Stimulated activated CD8-positive, alpha-beta memory T cell treated with anti-CD3 and anti-CD28 coated beads, Interleukin-4, amount 100 ng/mL, for 1 hour (primary cell): ENCODE measurements at places on chromosomes 1 and 21.

DNA sequence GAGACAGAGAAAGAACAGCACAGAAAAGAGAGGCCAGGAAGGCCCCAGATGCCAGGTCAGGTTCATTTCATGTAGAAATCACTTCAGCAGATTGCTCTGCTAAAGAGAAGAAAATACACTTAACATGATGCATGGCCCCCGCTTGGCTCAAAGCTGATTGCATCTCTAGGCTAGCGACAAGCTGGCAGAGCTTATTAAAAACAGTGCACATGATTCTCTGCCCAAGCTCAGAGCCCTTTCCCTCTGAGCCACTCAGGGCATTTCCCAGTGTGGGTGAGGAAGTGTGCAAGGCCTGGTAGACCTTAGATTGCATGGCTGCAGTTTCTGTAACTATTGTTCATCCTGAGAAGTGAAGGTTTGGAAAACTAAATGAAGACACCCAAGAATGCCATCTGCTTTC is 3.3 kb upstream of the CAPN9 start:
- no peak for DNase-seq

GRCh38 chr1:91567583-91567982 is 66.9 kb downstream of the CDC7 start:
- DNase-seq = no peak

- DNase-seq = no peak
Observed at GRCh38 chr1:207946756-207947155, 35.8 kb upstream of the CD34 start.

DNA sequence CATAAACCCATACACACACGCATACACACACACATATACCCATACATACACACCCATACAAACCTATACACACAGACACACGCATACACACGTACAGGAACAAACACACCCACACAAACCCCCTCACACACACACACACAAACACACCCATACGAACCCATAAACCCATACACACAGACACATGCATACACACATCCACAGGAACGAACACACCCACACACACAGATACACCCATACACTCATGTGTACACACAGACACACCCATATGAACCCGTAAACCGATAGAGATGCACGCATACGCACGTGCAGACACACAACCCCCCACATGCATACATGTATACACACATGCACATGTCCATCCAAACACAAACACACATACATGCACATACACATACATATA is 9.5 kb downstream of the WNT9A start:
- no peak for DNase-seq

GRCh38 chr1:19006837-19007271 is 50.4 kb upstream of the IFFO2 start:
- DNase-seq = no peak

DNA sequence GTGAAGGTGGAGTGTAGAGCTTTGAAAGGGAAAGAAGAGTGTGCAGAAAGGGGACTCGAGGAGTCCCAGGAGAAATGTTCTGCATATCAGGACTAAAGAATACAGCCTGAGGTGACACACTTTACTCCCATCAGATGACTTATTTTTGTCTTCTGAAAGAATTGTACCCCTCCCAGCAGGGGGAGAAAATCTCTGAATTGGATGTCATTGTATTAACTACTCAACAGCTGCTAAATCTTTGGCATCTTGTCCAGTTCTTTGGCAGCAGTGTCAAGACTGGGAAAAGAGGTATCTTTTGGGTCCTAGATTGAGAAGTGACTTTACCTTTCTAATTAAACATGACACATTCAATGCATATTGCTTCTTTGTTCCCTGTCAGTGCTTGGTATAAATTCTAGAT is 18.9 kb downstream of the UBE4B start:
- DNase-seq = no peak

- no peak for DNase-seq
Observed at GRCh38 chr1:27487966-27488884, 1.7 kb downstream of the WASF2 start.
